ENCODE measurements at places on chromosomes 4 and X.

DNA sequence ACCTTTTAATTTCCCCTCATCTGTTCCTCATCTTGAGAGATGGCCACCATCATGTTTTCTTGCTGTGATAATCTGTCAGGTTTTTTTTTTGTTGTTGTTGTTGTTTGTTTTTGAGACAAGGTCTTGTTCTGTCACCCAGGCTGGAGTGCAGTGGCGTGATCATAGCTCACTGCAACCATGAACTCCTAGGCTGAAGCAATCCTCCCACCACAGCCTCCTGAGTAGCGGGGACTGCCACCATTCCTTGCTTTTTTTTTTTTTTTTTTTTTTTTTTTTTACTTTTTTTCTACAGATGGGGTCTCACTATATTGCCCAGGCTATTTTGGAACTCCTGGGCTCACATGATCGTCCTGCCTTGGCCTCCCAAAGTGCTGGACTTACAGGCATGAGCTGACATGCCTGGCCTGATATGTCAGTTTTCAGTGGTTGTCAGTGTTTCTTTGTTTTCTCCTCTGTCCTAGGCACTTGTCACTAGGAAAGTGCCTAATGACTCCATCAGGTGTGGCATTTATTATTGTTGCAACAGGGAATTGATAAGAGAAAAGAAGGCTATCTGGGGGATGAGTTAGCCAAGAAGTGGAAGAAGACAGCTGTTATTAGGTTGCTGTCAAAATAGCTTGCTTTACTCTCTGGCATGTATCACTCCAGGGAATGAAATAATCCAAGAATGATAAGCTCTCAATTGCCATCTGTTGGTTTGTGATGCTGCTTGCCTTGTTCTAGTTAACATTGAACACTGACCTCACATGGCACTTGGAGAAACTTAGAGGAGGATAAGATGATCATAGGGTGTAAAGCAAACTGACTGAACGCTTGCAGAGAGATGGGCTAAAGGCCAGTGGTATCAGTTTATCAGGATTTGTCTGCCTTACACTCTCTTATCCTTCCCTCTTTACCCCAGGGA lies 41.7 kb downstream of the TMEM164 start:
- no peak for DNase-seq

- DNase-seq: no peak
Observed at GRCh38 chr4:20493761-20494353, 206.4 kb upstream of the PACRGL start.

DNA sequence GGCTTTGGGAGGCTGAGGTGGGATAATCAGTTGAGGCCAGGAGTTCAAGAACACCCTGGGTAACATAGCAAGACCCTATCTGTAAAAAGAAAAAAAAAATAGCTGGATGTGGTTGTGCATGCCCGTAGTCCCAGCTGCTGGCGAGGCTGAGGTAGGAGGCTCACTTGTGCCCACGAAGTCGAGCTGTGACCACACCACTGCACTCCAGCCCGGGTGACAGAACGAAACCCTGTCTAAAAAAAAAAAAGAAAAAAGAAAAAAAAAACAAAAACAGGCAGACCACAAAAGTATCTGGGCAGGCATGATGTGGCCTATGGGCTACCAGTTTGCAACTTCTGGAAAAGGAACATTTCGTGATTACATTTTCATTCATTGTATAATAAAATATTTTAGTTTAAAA lies 38.1 kb upstream of the RASGEF1B start:
- DNase-seq: no peak

DNA sequence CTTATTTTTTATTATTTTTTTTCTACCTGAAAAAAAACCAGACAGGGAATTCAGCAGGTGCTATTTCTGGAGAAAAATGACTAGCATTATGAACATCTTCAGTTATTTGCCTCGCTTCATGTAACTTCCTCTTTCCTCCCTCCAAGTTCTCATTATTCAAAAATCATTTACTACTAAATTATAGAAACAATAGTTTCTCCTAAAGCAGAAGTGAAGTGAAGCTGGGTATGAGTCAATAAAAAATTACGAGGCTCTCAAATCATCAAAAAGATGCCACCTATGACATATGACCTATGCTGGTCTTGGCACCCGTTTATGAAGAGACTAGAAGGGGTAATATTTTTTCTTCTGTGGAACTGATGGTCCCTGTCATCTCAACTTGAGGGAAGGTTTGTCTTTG lies 145.0 kb upstream of the AADAT start:
- DNase-seq: no peak

Data from NCI-H187 (cell line).